Prostate gland (tissue), 2 donors: ENCODE measurements at places on chromosomes 1 and 21. TPM values are rescaled to one million over a fixed set of nuclear protein-coding genes. Genes with fewer than 3 reads are reported as not detected.

Gene ERO1B
- 12.0 TPM for total RNA-seq

Gene PIGP
- 54.5 TPM for total RNA-seq

Gene INAVA
- total RNA-seq: 7.4 TPM

- no peaks in the 10 kb centered on the region for H3K36me3 ChIP-seq
- no peaks in the 10 kb centered on the region for H3K27me3 ChIP-seq
- H3K4me1 ChIP-seq: no peaks in the 10 kb centered on the region
- H3K27ac ChIP-seq: peak within 1 kb of the TSS; percentile 71
- DNase-seq: no peak
These were observed at the start of gene FHL3 for GRCh38 chr1:38005195-38006007. Gene FHL3, minus strand, starts transcription at chr1:38005514. Its CDS starts 6,102 bp downstream, at chr1:37999412.

GRCh38 chr1:168966636-168967035, 139.9 kb upstream of the ATP1B1 start:
- H3K27me3 ChIP-seq: no peaks in the 10 kb centered on the region
- H3K4me3 ChIP-seq: no peak overlapping the region
- H3K4me1 ChIP-seq: no peaks in the 10 kb centered on the region
- H3K36me3 ChIP-seq: no peaks in the 10 kb centered on the region
- H3K27ac ChIP-seq: no peak overlapping the region

DNA sequence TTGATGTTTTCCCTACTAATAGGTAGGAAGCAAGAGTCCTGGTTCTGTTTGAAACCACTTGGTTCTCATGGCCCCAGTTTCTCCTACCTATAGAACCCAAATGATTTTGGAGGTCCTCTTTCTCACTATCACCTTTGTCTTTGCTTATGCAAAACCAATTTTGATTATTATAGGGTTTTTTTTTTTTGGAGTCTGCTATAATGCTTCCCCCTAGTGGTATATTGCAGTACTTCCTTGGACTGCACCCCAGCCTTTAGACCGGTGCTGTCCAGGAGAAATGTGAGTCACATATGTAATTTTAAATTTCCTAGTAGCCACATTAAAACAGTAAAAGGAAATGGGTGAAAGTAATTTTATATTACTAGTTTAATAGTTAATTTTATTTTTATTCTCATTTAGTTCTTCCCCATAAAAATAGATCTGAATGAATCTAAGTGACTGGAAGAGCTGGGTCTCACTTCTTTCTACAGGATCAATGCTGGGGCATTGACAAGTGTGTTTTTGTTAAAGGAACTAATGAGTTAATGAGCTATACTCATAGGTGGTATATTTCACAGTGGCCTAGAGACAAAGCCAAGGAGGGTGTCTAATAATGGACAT, 10.6 kb downstream of the FCMR start:
- no peaks in the 10 kb centered on the region for H3K4me1 ChIP-seq
- H3K27me3 ChIP-seq: no peaks in the 10 kb centered on the region
- no peaks in the 10 kb centered on the region for H3K36me3 ChIP-seq
- DNase-seq: peak; percentile 39

GRCh38 chr1:163650624-163651023, 328.9 kb downstream of the NUF2 start:
- H3K27ac ChIP-seq: no peak overlapping the region
- H3K4me1 ChIP-seq: no peaks in the 10 kb centered on the region
- H3K27me3 ChIP-seq: no peaks in the 10 kb centered on the region
- no peak overlapping the region for H3K4me3 ChIP-seq
- H3K36me3 ChIP-seq: no peaks in the 10 kb centered on the region

- H3K36me3 ChIP-seq: no peaks in the 10 kb centered on the region
- H3K27ac ChIP-seq: peak overlapping the region; percentile 68
- H3K4me3 ChIP-seq: no peak overlapping the region
- peak; percentile 20 for DNase-seq
These were observed 83.8 kb upstream of the HOOK1 start for GRCh38 chr1:59730759-59731478.

GRCh38 chr1:153245466-153245865, 14.0 kb upstream of the LORICRIN start:
- no peak for DNase-seq
- no peaks in the 10 kb centered on the region for H3K27me3 ChIP-seq
- no peaks in the 10 kb centered on the region for H3K36me3 ChIP-seq
- H3K4me1 ChIP-seq: no peaks in the 10 kb centered on the region
- H3K4me3 ChIP-seq: no peak overlapping the region

GRCh38 chr1:222196288-222196687, 351.6 kb downstream of the HHIPL2 start:
- no peaks in the 10 kb centered on the region for H3K27me3 ChIP-seq
- no peak for DNase-seq
- no peak overlapping the region for H3K4me3 ChIP-seq
- no peaks in the 10 kb centered on the region for H3K4me1 ChIP-seq
- H3K27ac ChIP-seq: no peak overlapping the region
- H3K36me3 ChIP-seq: no peaks in the 10 kb centered on the region

- H3K4me3 ChIP-seq: no peak overlapping the region
- no peaks in the 10 kb centered on the region for H3K27me3 ChIP-seq
- no peak overlapping the region for H3K27ac ChIP-seq
- DNase-seq: no peak
- peaks cover 30% of the 10 kb centered on the region for H3K4me1 ChIP-seq
- H3K36me3 ChIP-seq: peaks cover 9% of the 10 kb centered on the region
These were observed 803 bp upstream of the B4GALT2 start for GRCh38 chr1:43978264-43978550.

DNA sequence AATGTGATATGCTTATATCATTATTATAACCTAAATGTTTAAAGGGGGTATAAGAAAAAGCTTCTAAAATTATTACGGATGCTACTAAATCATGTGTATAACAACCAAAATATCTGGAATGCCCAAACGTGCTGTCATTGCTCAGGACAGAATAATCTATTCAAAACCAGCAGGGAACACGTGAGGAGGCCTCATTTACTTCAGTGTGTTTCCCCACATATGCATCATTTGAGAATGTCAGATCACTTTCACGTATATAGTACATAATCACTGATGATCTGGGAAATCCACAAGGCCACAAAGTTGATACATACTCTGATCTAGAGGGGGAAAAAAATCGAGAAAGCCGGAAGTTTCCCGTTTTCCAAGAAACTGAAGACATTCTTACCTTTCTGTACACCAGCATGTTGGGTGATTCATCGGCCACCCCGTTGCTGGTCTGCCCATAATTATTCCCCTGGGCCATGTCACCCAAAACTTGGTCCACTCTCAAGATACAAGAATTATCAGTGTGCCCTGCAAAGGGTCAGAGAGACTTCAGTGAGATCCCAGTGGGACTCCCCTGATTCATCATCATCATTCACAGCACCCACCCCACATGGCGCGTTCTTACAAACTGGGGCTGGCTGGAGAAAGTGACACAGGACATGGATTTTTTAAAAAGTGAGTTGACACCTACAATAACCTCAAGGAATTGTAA, 1.5 kb downstream of the RGS7 start:
- no peak overlapping the region for H3K27ac ChIP-seq
- DNase-seq: no peak
- no peak overlapping the region for H3K4me3 ChIP-seq
- H3K36me3 ChIP-seq: no peaks in the 10 kb centered on the region
- no peaks in the 10 kb centered on the region for H3K4me1 ChIP-seq
- no peaks in the 10 kb centered on the region for H3K27me3 ChIP-seq

DNA sequence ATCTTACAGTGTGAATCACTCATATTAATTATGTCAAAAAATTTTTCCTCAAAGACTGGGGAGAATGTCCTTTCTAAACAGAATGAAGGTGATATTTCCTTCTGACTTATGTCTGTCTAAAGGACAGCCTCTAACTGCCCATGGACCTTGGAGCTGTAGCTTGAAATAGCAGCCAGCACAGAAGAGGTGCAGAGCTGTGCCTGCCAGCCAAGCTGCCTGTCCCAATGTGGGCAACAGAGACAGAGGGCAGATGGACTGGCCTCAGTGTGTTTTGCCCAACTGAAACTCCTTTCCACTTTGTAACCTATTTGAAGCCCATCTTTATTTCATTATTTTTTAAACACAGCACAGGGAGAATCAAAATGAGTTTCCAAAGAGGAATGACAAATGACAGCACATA, 97.6 kb upstream of the DYNLT5 start:
- no peaks in the 10 kb centered on the region for H3K27me3 ChIP-seq
- no peak for DNase-seq
- H3K27ac ChIP-seq: no peak overlapping the region
